ENCODE measurements at places on chromosomes 11 and 22.

- no peak for DNase-seq
These were observed 52.4 kb downstream of the LGR4 start for GRCh38 chr11:27420217-27420616.

- DNase-seq, result no peak
These were observed 275.3 kb downstream of the ETS1 start for GRCh38 chr11:128311742-128312719.

DNA sequence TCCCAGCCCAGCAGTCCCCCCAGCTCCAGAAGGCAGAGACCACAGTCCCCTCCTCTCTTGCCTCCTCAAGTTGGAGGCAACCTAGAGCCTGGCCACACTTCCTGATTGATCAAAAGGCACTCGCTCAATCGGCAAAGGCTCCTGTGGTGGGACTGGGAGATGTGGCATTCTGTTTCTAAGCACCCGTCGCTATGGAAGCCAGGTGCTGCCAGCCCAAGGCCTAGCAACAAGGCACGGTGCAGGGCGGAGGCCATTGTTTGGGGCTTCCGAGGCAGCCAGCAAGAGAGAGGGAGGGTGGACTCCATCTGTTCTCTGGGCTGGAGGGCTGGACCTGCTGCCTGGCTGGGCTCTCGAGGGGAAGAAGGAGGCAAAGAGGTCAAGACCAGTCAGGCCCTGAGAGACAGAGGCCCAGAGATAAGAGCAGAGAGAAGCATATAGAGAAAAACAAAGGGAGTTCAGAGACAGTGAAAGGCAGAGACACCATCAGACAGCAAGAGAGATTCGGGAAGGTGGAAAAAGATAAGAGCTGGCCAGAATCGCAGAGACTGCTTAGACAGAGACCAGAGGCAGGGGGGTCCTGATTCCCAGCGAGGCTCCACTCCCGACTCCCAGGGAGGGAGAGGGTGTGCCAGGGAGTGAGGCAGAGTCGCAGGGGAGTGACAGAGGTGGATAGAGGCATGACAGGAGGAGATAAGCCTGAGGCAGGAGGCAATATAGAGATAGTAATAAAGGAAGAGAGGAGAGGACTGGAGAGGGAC lies 21.2 kb downstream of the PDE2A start:
- no peak for DNase-seq

GRCh38 chr11:72793076-72793424 lies 797 bp downstream of the STARD10 start:
- DNase-seq, result no peak

DNA sequence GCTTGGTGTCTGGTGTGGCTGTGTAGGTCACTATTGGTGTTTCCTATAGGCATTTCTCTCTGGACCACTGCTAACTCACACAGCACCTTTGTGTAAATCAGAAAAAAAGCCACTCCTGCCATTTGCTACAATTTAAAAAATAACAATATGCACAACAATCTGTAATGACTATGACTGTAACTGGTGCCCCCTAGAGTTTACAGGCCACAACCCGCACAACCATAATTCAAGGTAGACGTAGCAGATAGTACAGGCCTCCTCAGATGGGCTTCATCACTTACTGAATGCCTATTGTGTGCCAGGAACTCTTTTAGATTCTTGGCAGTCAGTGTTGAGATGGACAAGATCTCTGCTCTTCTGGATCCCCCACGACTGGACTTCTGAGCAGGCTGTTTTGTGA lies 47.7 kb downstream of the SYT9 start:
- no peak for DNase-seq

DNA sequence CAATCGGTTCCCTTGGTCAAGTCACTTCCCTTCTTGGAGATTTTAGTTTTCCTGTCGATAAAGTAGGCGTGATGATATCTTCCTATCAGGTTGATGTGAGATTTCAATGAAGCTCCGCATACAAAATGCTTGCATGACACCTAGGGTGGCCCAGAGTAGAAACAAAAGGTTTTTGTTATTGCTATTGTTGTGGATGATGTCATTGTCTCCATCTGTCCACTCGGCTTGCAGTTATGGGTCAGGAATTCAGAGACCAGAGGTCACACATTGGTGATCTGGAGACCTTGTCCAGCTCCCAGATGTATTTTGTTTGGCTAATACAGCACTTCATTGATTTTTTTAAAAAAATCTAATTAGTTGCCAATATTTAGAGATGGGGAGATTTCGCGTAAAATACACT lies 382.1 kb downstream of the MN1 start:
- no peak for DNase-seq

All from suppressor macrophage treated with lipopolysaccharide for 1 hour (primary cell).